ENCODE measurements at places on chromosomes 5 and 9.

DNA sequence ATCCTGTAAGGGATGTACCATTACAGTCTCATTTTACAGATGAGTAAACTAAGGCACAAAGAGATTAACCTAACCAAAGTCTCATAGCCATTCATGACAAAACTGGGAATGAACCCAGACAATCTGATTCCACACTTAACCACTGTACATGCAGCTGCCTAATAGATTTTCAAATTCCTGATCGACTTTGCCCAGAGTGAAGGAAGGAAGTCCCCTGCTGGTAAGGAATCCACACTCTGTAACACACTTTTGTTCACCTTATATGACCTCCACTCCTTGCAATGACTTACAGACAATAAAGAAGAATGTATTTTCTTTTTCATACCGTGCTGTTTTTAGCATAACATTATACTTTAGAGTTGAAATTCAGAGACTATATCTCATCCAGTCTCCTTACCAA is 31.3 kb upstream of the PLPP6 start:
- no peak for DNase-seq

DNA sequence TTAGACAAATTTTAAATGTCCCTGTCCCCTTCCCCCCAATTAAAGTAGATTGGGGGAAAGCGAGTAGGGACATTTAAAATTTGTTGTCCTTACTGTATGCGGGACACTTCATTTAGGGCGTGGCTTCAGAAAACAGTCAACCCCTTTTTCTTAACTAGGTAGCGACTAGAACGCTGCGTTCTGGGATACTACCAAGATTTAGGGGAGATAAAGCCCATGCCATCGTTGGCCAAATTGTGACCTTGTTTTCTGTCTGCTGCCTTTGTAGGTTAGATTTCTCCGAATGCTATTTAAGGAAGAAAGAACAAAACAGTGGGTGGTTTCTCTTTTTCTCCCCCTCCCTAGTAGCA is 1.2 kb downstream of the CKS2 start:
- DNase-seq = no peak

DNA sequence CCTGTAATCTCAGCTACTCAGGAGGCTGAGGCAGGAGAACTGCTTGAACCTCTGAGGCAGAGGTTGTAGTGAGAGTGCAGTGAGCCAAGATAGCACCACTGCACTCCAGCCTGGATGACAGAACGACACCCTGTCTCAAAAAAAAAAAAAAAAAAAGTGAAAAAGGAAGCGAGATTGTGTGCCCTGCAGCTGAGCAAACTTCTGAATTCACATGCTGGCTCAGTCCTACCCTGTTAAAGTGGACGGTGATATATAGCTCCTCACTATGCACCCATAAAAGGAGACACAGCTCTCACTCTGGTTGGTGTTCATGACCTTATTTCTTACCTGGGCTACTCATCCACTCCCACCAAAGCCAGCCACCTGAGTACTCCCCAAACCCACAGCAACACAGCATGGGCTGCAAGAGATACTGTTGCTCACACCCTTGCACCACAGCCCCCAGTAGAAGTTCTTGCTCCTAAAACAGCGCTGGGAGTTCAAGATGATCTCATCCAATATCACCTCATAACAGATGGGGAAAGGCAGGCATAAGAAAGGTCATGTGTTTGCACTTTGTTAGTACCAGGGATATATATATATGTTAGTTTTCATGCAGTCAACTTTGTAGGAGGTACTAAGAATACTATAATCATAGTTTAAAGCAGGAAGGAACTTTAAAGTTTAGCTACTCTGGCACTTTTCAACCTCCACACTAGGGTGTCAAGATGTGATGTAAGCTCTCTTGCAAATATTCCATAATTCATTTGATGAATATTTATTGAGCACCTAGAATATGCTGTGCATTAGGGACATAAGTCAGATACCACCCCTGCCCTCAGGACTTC is 4.0 kb downstream of the TTLL11 start:
- DNase-seq = no peak

- DNase-seq = no peak
Observed at GRCh38 chr5:133393776-133394476, 218.4 kb downstream of the FSTL4 start.

- DNase-seq = no peak
Observed at GRCh38 chr5:27080147-27080546, 41.8 kb upstream of the CDH9 start.

DNA sequence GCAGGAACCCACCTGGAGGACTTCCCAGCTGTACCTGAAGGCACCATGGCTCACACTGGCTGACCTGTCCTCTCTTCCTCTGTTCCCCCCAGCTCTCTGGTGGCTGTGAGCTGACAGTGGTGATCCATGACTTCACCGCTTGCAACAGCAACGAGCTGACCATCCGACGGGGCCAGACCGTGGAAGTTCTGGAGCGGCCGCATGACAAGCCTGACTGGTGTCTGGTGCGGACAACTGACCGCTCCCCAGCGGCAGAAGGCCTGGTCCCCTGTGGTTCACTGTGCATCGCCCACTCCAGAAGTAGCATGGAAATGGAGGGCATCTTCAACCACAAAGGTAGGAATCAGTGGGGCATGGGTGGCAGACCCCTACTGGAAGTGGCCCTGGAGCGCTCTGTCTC is 161.9 kb upstream of the OTULINL start:
- DNase-seq = no peak

DNA sequence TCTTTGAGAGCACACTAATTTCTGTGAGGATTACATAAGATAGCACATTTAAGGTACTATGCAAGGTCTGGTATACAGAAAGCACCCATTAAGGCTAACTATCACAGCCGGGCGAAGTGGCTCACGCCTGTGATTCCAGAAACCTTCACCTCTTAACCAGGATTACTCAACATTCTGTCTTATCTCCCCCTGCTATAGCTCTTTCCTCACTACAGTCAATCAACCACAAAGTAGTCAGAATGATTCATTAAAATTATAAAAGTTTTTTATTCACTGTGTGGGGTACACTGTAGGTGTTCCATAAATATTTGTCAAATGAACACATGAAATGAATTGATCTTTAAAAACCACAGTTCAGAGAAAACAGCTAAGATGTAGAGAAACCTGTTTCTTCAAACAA is 48.7 kb downstream of the CHD1 start:
- DNase-seq = no peak

- no peak for DNase-seq
Observed at GRCh38 chr5:177412603-177413233, 3.4 kb upstream of the F12 start.

- no peak for DNase-seq
Observed at GRCh38 chr9:35972093-35972492, 14.1 kb upstream of the OR2S2 start.

- no peak for DNase-seq
Observed at GRCh38 chr9:21155501-21155900, 11.0 kb downstream of the IFNA21 start.

GRCh38 chr5:140324617-140325241 is 21.7 kb downstream of the HBEGF start:
- DNase-seq = no peak

DNA sequence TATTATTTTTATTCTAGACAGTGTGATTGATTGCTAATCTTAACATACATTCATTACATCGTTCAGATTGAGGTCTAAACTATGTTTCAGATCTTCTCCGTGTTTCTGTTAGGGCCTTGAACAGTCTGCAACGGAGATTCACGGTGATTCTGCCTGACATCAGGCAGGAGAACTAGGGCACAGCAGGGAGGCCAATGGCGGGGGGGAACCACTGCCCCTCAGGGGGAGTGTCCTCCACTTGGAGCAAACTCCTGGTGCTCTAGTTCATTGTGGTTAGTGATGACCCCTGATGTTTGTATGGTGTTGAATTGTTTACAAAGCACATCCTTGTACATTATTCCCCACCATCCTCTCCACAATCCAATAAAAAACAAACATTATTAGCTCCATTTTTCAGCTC is 173.5 kb downstream of the ZNF608 start:
- no peak for DNase-seq

DNA sequence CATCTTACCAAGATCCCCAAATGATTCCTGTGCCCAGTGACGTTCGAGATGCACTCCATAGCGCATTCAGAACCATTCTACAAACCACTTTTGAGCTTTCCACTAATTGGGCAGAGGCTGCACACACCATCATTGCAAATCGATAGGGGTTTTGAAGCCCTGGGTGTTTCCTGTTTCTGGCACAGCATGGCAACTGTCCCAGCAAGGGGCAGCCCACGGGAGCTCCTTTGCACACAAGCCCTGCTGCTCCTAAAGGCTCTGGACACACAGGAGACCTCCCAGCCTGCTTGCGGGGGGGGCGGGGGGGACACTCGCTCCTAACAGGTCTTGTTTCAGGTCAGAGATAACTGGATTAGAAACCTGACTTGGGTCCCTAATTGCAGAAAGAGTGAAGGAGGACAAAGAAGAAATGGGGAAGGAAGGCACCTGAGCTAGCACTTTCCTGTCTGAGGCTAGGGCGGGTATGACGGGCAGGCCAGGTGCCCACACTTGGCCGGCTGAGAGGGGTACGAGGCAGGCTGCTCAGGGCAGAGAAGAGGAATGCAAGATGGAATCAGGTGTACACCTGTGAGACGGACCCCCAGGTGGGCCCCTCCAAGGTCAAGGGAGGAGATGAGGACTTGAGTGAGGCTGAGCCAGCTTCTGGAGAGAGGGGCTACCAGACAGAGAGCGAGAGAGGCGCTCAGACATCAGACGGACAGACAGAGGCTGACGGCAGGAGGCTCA is 820 bp downstream of the FBP1 start:
- no peak for DNase-seq

GRCh38 chr5:72020161-72020983 is 86.9 kb upstream of the MAP1B start:
- no peak for DNase-seq

DNA sequence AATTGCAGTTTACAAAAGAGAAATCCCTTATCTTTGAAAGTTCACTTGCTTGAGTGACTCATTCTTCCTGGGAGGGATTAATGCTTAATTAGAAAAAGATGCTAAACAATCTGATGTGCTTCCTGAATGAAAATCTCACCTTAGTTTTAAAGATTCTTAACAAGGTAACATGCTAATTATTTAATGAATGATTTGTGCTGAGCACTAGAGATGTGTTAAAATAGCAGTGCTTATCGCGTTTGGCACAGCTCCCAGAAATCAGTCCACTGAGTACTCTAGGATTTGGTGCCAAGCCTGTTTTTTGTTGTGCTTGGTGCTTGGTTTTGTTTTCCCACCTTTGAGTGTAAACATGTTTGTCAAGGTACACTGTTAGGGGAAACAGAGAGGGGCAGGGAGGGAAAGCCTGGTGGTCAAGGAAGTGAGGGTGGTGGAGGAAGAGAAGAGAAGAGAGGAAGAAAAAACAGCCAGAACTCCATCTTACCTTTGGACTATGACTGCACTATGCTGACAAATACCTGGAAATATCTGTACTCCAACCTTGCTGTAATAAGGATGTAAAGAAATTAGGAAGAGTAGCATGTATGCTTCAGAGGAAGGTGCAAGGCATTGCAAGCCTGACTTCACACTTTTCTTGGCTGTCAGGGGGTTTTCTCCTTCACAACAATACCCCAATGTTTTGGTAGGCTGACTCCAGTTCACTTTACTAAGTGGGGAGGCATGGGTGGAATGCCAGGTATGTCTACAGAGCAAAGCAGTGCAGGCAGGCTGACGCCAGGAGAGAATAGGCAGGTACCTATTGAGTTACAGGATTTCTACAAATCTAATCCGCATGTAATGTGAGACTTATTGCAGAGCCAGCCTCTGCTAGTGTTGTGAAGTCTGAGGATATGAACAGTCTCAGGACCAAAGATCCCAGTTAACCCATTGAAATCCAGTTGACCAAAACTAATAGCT is 157.2 kb upstream of the ISL1 start:
- DNase-seq = no peak

DNA sequence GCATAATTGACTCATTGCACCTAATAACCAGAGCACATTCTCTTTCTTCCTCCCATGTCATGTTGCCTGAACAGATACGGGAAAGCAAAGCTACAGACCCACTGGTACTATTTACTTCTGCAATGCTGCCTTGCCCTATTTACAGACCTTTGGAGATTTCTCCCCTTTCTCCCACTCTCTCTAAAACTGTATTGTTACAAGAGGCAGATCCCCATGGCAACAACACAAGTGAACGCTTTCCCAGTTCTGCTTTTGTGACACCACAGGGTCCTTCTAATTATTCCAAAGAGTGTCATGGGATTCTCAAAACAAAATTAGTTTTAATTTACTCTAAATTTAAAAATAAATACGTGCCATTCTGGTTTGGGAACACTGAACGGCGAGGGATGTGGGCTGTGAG is 104.7 kb downstream of the KCTD16 start:
- DNase-seq = no peak

- DNase-seq = no peak
Observed at GRCh38 chr9:118305331-118305730, 601.1 kb downstream of the TLR4 start.

DNA sequence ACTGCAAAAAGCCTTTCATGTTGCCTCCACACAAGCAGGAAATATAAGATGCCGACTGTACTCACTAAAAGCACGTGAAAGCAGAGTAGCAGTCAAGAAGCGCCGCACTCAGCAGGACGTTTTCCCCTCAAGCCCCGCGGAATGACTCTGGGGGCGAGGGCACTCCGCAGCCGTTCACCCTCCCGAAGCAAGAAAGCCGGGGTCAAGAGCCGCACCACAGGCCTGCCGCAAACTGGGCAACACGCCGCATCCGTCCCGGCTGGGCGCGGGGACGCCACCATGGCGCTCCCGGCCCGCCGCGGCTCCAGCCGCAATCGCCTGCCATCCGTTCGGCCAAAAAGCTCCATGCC is 364 bp downstream of the RPS6 start:
- DNase-seq = no peak

DNA sequence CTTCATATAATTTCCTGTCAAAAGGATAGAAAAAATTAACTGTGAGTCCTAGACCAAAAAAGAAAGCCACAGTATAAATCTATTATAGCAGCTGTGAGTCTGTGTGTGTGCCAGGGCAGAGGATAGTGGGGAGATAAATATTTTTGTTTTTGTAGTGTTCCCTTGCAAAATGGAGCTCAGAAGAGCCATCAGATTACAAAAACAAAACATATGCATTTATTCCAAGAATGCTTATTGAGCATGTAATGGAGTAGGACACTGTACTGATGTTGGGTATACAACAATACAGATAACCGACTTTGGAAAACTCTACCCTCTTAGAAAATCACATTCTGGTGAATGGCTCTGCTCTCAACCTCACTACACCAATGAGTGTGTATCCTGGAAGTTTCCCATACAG is 111.0 kb downstream of the DMAC1 start:
- no peak for DNase-seq

All from activated CD4-positive, CD25-positive, alpha-beta regulatory T cell treated with anti-CD3 and anti-CD28 coated beads, Interleukin-2, amount 50 U/mL, for 16 hours (primary cell).